ENCODE measurements at places on chromosomes 12 and 14.
A peak's percentile ranks its signal among the peaks of the same experiment; 100 is the strongest.

GRCh38 chr14:102316743-102317563 is 2.6 kb upstream of the ZNF839 start:
- peak; percentile 94 for DNase-seq

DNA sequence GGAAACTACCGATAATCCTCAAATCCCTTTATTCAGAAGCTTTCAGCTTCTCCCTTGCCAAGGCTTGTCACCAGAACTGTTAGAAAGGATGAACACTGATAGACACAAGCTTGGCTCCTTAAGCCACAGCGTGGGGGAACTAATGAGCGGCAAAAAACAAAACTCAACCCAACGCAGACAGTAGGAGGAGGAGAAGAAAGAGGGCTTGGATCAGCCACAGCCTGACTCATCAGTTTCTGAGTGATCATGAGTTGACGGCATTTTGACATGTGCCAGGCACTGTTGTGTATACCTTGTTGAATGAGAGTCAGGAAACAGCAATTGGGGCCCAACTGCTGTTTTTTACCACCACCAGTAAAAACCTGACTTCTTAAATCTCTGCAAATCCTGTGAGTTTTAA is 23.7 kb downstream of the PLXNC1 start:
- no peak for DNase-seq

GRCh38 chr12:7156259-7157197 is 26.4 kb downstream of the CLSTN3 start:
- DNase-seq, result no peak

DNA sequence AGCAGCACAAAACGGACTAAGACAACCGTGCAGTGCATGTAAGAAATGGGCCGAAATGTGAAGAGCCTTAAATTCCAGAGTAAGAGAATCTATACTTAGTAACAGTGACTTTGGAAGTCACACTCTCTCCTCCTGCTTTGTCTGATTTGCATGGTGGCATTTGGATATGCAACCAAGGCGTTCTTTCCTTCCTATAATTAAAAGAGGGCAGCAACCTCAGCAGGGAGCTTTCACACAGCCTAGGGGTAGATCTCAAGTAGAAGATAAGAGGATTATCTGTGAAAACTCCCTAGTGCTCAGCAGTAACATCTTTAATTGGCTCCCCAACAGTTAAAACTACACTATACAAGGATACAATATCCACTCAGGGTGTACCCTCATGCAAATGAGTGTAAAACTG is 16.5 kb downstream of the GMFB start:
- DNase-seq, result no peak

GRCh38 chr12:76307083-76307482 is 41.1 kb downstream of the BBS10 start:
- DNase-seq, result no peak

DNA sequence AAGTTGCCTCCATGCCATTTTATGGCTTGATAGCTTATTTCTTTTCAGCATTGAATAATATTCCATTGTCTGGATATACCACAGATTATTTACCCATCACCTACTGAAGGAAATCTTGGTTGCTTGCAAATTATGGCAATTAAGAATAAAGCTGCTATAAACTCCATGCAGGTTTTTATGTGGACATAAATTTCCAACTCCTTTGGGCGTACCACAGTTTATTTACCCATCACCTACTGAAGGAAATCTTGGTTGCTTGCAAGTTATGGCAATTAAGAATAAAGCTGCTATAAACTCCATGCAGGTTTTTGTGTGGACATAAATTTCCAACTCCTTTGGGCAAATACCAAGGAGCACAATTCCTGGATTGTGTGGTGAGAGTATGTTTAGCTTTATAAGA is 12.6 kb upstream of the PLEKHH1 start:
- no peak for DNase-seq

GRCh38 chr12:992647-993046 is 1.6 kb downstream of the ERC1 start:
- no peak for DNase-seq

GRCh38 chr12:68349921-68350606 is 17.9 kb upstream of the MDM1 start:
- no peak for DNase-seq

- DNase-seq, result no peak
Measured at GRCh38 chr14:81401420-81402122, 1.4 kb upstream of the STON2 start.

DNA sequence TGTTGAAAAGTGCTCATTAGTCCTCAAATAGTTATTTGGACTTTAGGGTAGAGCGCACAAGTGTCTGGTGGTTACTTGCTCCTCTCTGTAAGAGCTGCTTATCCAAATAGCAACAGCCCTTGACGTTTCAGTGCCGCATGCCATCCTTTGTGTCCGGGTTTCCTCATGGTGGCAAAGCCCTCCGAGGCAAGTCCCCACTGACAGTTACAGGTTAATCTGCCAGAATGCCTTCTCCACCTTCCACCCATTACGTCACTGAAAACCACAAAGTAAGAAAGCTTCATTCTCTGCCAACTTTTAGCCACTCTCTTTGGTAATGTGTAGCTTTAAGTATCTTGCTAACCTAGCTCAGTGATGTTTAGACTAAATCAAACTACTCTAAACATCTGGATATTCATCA is 78.6 kb downstream of the POLR3B start:
- DNase-seq, result no peak

GRCh38 chr14:74407801-74408154 is 18.2 kb downstream of the SYNDIG1L start:
- DNase-seq, result no peak

DNA sequence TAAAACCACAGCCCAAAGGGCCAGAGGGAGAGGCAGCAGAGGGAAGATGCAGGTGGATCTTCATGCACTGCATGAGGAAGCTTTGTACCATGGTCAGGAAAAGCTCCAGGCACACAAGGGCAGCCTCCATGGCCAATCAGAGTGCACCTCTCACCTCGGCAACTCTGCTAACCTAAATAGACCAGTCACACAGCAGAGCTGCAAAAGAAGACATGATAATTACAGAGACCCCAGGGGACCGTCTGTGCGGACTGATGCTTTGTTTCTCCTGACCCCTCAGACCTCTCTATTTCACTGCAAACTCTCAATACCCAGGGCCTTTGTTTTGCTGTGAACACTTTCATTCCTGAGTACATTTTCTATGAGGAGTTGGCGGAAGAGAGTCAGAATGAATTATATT is 10.7 kb upstream of the TCL1B start:
- DNase-seq, result no peak

- DNase-seq, result no peak
Measured at GRCh38 chr14:22384167-22384549, 204.9 kb downstream of the DAD1 start.
